ENCODE measurements at places on chromosomes 4 and X.

- DNase-seq: no peak
Observed at GRCh38 chr4:128387600-128388351, 100.2 kb upstream of the PGRMC2 start.

- no peak for DNase-seq
Observed at GRCh38 chr4:8326206-8326605, 56.7 kb downstream of the HTRA3 start.

GRCh38 chr4:962231-963208 is 10.8 kb downstream of the DGKQ start:
- DNase-seq: no peak

GRCh38 chr4:7638984-7639789 is 204.5 kb upstream of the PSAPL1 start:
- no peak for DNase-seq

GRCh38 chr4:90184560-90184959 is 57.4 kb downstream of the CCSER1 start:
- DNase-seq: no peak

DNA sequence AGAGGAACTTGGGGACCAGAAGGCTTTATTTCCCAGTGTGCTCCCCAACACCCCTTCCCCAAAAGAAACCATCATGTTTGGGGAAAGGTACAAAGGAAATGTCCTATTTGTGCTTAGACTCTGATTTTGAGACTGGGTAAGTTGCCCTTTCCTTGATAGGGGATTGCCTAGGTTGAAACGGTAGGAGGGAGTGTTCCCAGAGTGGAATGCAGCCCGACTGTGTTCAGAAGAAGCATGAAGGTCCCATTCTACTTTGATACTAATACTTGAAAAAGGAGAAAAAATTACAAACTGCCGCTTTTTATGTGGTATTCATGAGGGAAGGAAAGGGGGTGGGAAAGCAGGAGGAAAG is 32.4 kb upstream of the TMEM131L start:
- no peak for DNase-seq

DNA sequence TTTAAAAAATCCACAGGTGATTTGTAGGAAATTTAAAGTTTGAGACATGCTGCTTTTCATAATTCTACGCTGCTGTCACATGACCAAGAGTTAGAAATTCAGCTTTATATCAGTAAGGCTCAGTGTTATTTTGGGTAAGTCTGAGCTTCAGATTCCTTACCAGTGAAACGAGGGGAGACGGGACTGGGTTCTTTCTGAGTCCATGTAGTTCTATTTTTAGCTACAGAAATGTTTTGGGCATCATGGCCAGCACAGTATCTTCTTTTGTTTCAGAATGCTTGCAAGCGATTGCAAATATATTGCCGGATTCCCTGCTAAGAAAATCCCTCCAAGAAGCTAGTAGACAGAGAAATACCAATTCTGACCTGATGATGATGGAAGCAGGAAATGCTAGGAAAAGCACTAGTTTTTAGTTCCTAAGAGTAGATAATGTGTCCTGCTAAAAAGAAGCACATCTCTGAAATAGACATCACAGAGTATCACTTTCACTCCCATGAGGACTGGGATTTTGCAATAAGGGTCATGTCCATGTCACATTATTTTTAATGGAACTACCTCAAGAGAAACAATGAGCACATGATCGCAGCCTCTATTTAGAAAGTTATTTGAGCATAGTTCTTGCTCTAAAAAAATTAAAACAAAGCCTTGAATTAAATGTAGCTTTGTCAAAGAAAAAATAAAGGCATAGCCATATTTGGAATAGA is 10.9 kb downstream of the ATP1B4 start:
- DNase-seq: no peak
